GM12864 (cell line): ENCODE measurements at places on chromosomes 13 and 19.

DNA sequence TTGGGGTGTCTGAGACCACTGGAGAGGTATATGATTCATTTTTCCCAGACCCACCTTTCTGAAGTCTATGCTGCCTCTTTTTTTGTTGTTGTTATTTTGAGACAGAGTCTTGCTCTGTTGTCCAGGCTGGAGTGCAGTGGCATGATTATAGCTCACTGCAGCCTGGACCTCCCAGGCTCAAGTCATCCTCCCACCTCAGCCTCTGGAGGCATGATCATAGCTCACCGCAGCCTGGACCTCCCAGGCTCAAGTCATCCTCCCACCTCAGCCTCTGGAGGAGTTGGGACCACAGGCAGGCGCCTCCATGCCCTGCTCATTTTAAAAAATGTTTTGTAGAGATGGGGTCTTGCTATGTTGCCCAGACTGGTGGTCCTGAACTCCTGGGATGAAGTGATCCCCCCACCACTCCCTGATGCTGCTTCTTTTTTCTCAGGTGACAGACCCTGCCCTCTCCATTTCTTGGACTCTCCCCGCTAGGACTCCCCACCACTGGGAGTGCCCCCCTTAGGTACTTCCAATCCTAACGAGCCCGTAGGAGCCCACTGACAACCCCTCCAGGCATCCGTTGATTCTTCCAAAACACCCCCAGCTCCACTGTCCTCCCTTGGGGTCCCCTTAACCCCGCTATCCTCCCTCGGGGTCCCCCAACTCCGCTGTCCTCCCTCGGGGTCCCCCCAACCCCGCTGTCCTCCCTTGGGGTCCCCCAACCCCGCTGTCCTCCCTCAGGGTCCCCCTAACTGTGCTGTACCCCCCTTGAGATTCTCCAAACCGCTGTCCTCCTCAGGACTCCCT lies 45.4 kb downstream of the ARHGEF18 start:
- DNase-seq = no peak

GRCh38 chr19:51096473-51097165 lies 11.6 kb downstream of the CTU1 start:
- no peak for DNase-seq

DNA sequence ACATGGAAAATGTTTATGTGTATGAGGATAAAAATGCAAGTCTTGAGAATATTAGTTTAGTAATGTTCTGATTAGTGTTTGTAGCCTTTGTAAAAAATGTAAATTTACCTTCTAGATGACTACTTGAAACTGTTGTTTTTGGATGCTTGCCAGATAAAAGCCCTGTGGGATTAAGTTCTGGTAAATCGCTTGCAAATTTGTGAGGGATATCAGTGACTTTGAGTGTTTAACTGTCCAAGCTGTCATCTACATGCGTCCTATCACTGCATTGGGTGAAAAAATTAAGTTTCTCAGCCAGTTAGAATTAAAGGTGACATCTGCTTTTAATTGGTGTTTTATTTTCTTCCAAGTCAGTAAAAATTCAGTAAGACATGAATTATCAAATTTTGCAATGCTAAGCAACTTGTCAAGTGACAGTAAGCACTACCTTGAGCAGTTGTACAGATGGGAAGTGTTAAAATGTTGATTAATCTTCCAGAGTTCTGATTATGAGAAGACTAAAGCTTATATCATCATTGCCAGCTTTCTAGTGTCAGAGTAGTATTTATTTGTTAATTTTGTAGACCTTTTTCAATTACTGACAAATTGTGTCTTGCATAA lies 88.0 kb downstream of the PCCA start:
- no peak for DNase-seq

DNA sequence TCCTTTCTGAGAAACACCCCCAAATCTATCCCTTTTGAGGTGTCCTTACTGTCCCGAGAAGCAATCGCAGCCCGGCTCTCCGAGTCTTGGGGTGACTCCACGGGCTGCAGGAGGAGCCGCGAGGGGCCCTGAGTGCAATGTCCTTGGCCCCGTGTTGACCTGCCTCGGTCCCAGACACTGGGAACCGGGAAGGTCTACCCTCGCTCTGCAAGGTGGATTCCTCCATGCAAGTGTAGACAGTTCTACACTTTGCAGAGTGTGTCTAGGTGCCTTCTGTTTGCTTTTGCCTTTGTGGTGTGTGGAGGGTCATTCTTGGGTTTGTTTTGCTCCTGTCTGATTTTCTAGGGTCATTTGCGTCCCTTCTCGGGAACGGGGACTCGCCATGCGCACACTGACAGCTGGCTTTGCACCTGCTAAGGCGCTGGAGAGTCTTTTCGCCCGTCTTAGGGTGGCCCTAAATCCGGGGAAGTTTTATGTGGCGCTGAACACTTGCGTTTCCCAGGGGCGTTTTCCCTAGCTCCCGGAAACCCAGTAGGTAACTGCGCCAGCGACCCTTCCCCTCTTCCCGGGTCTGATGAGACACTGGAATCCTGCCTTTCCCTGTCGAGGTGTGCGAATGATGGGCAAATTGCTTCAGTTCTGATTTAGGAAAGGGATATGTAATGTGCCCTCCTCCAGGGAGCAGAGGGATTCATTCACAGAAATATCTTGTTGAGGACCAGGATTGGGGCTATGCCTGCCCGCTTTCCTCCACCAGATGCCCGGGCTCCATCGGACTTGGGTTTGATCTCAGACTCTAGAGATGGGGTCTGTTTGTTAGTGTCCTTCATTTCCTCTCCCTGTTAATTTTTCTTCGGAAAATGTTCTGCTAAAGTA lies 755 bp downstream of the SERTM1 start:
- no peak for DNase-seq

DNA sequence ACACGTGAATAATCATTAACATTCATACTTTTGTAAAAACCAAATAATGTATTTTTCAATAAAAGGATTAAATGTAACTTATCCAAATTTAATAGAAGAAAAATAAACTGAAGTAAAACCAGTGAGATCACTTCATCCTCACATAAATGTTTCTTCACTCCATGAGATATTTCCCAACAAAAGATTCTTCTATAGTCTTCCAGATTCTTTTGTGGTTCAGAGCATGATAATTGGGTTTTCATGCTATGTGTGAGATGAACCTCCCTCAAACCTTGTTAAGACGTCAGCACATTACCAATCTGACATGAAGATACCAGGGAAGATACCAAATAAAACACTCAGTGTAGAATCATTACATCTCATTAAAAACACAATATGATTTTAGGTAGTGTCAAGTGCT lies 62.9 kb upstream of the OXGR1 start:
- DNase-seq = no peak

DNA sequence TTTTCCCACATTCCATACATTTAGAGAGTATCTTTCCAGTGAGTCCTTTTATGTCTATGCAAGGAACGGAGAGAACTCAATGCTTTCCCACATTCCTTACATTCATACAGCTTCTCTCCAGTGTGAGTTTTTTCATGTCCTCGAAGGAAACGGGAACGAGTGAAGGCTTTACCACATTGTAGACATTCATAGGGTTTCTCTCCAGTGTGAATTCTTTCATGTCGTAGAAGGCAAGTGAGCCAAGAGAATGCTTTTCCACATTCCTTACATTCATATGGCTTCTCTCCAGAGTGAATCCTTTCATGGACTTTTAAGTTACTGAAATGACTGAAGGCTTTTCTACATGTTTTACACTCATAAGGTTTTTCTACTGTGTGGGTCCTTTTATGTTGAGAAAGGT lies 17.1 kb downstream of the ZNF823 start:
- DNase-seq = no peak

GRCh38 chr13:28475916-28476725 lies 18.8 kb downstream of the FLT1 start:
- no peak for DNase-seq

DNA sequence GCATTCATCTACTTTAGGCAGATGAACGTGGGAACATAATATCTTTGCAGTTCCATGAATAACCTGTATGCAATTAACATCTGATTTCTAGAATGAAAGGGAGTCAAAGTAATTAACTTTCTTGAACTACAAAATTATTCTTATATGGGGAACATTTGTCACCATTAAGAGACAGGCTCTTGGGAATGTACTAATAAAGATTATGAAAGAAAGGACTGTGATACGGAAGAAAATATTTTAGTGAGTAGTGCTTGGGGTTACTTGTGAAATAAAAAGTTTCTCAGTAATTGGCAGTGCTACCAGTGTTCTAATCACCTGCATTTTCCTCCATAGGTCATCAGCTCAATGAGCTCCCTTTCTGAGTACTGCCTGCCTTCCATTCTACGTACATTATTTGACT lies 85.4 kb downstream of the FRY start:
- no peak for DNase-seq

DNA sequence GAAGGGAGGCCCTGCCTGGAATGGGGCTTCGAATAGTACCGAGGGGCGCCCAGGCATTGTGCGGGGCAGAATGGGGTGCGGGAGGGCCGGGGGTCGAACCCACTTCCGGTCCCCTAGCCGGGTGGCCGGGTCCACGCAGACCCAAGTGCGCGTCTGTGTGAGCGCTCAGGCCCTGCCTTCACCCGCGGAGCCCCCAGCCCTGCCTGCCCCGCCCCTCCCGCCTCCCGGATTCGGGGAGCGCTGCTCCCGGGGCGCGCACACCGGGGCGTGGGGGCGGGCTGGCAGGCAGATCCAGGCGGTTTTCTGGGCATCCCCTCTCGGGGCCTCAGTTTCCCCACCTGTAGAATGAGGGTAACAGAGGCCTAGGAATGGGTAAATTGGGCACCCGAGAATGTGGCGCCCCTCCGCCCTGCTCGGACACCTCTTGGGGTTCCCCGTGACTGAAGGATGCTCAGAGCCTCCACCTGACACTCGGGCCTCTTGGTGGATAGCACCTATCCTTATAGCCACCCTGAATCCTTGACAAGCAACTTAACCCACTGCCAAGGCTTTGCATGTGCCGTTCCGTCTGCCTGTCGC lies 682 bp downstream of the PIK3R2 start:
- DNase-seq = no peak

DNA sequence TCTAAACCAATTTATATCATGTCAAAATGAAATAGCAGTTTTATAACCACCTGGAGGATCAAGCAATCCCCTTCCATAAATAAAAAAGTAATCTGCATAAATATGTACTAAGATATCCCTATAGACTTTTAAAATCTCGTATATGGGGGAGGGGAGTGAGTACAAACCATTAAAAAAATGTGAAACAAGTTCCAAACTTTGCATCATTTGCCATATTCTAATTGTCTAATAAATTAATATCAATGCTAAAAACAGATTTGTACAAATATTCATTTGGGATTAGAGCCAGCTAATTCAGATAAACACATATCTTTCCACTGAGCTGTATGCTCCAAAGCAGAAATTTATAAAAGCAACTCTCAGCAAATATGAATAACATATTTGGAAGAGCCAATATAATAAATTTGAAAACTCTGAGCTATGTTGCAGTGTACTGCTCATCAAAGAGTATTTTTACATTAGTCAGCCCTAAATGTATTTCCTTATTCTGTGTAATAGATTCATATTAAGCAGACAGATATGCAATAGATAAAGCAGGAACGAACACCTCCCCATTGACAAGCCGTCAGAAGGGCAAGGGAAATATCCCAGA lies 970.2 kb downstream of the EFNB2 start:
- no peak for DNase-seq

DNA sequence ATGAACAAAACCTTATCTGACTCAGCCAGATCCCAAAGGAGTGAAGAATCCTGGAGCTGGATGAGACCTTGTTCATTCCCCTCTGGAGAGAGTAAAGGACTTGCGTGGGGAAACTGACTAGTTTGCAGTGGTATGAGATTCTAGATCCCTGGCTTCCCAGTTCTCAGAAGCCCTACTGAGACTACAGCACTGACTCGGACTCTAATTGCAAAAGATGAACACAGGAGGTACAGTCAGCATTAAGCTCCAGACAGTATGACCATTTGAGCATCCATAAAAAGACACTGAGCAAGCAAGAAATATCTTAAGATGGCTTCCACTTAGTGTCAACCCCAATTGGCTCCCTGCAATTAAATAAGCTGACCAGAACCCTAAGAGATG lies 6.8 kb downstream of the ZC3H4 start:
- no peak for DNase-seq

DNA sequence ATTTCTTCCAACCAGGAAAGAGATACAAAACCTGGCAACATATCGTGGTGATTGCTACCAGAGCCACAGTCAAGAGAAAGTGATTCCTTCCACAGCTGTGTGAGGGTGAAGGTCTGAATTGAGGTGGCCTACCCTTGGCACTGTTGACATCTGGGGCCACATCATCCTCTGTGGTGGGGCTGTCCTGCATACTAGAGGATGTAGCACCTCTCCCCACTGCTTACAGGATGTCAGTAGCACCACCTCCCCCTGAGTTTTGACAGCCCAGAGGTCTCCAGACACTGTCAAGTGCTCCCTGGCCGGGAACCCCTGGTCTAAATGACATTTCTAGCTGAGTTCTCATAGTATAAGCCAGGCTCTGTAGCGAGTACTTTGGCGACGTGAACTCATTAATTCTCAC lies 15.5 kb downstream of the PTGER1 start:
- no peak for DNase-seq

GRCh38 chr13:49395451-49395865 lies 48.4 kb downstream of the CAB39L start:
- no peak for DNase-seq

GRCh38 chr19:33040994-33041827 lies 23.5 kb downstream of the RHPN2 start:
- DNase-seq = no peak

DNA sequence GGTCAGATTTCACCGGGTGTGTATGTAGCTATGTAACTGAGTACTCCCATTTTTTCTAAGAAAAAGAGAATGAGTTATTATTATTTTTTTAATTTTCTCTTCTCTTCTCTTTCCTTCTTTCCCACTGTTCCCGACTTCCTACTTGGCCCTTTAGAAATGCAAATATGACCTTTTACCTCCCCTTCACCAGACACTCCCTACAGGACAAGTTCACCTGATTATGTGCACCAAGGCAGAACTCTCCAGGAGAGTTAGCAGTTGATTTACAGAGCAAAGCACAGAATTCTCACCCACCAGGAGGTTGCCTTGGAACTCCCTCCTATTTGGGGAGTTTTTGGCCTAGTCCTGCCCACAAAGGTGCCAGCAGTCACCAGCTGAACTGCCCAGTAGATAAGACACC lies 49.5 kb upstream of the GPR12 start:
- no peak for DNase-seq

GRCh38 chr13:111920306-111920931 lies 146.5 kb upstream of the SOX1 start:
- DNase-seq = no peak

- peak; percentile 93 for DNase-seq
These were observed 13.3 kb upstream of the LILRB1 start for GRCh38 chr19:54616821-54617560.

- no peak for DNase-seq
These were observed 115.4 kb downstream of the MRPL57 start for GRCh38 chr13:21291840-21292239.
